OCI-M1 (cell line): ENCODE measurements at places on chromosomes 4 and X.

DNA sequence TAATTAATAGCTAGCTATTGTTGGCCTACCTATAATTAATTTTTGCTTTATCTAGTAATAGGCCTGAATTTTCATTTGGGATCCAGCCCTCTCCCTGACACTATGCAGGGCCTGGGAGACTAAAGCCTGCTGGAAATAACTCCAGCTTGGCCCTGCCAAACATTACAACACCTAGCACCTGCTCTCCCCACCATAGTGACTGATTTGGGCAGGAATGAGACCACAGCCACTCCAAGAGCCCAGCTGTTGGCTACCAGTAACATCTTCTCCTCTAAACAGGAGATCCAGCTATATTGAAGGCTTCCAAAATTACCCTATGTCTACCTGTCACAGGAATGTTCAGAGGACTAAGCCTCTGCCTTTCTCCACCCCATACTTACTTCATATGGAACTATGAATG is 225.1 kb downstream of the IDS start:
- DNase-seq = no peak

DNA sequence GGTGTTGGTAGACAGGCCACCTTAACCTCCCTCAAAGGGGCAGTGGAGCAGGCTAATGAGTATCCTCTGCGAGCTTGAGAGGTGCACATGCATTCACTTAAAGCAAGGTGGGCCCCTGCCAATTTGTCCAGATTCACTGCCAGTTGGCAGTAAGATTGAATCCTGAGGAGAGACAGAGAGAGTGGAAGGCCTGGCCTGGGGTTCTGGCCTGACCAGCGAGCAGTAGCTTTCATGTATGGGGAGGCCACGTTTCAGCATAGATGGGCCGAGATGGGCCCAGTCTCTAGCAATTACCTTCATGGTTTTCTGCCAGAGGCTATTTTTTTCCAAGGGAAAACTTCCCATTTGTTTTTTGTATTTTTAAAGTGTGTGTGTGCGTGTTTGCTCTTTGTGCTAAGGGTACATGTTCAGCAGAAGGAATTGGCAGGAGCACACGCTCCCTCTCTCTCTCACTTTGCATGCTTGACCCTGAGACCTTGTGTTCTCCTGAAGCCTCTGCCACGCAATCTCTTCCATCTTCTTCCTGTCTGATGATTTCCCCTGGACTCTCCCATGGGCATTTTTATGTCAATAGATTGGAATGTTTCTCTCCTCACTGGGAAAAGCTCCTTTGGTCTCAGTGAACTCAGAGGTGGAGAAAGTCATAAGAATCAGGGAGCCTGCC is 215.8 kb upstream of the SFRP2 start:
- no peak for DNase-seq

DNA sequence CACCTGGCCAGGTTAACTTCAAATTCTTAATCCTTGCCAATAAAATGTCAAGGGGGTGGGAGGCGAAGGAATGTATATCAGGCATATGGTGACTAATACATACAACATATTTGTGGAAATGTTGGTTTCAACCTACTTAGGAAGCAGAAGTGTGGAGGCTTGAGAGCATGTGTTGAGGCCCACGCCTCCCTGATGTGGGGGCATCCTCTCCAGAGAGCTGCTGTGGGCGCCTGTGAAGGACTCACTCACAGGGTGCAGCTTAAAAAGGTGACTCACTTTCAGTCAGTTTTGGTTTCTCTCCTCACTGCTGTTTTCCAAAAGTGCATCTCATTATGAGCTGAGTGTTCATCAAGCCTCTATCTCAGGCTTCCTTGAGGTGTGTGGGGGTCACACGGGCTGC is 27.5 kb downstream of the LNX1 start:
- no peak for DNase-seq

DNA sequence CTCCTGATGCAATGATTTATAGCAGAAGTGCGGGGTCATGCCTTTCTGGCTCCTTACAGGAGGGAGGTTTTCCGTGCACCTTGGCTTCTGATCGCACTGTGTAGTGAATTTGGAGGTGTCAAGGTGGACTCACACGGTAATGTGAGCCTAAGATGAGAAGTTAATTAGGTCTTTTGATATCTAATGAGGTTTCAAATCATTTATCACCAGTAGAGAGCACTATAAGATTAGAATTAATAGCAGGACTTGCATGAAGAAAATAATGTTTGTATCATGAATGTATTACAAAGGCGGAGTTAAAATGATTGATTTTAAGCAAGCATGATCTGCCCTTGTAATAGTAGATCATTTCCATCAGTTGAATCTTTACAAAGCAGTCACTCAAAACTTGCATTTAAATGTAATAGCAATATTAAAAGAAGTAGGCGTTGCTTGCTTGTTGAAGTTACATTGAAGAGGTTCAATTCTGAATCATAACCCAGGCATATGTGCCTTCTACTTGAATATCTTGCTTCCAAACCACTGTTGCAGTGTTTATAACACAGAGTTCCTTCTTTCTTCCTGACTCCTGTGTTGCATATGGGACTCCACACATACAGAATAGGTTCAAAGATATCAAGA is 152.1 kb downstream of the FMR1NB start:
- DNase-seq = peak; percentile 53

DNA sequence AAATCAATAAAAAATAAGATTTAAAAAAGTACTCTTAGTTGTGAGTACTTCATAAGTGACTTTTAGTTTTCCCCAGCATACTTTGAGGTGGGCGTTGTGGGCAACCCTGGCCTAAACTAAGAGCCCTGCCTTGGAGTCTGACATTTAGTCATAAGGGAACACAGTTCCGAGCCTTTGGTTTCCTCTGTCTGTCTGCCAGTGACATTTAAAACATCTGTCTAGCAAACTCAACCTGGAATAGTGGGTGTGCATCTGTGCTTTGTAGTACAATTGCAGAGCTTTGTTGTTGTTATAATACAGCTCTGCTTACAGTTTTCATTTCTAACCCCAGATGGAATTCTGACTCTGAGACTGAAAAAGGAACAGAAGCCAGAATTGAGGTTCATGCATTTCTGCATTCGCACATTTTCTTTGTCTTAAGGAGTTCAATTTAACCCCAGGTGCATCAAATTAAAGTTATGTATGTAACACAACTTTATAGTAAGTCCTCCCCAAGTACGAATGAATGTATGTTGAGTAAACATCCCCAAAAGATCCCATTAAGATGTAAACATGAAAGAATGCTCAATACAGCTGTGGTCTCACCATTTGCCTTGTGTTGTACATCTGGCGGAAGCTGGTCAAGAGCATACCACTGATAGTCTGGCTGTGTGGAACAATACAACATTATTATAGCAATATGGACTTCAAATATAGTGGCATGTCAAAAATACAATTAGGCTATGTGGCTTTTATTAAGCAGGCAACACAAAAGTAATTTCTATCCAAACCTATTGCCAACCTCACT is 25.9 kb downstream of the TNIP3 start:
- no peak for DNase-seq

GRCh38 chr4:10006231-10006600 is 15.1 kb downstream of the SLC2A9 start:
- peak; percentile 51 for DNase-seq

- peak; percentile 98 for DNase-seq
Observed at GRCh38 chr4:113355550-113356371, 306.3 kb downstream of the ANK2 start.

GRCh38 chr4:153143527-153144348 is 60.5 kb upstream of the TRIM2 start:
- peak; percentile 89 for DNase-seq

GRCh38 chrX:135411893-135412292 is 9.9 kb upstream of the SMIM10L2A start:
- no peak for DNase-seq

GRCh38 chrX:154738011-154738738 is 12.7 kb downstream of the GAB3 start:
- no peak for DNase-seq

GRCh38 chrX:8413279-8413678 is 51.4 kb upstream of the VCX3B start:
- DNase-seq = no peak

- DNase-seq = peak; percentile 7
Observed at GRCh38 chr4:105966051-105966450, 70.8 kb downstream of the NPNT start.

GRCh38 chrX:101552714-101553113 is 2.4 kb downstream of the ARMCX1 start:
- no peak for DNase-seq

GRCh38 chr4:125497861-125498260 is 183.1 kb downstream of the FAT4 start:
- DNase-seq = no peak

DNA sequence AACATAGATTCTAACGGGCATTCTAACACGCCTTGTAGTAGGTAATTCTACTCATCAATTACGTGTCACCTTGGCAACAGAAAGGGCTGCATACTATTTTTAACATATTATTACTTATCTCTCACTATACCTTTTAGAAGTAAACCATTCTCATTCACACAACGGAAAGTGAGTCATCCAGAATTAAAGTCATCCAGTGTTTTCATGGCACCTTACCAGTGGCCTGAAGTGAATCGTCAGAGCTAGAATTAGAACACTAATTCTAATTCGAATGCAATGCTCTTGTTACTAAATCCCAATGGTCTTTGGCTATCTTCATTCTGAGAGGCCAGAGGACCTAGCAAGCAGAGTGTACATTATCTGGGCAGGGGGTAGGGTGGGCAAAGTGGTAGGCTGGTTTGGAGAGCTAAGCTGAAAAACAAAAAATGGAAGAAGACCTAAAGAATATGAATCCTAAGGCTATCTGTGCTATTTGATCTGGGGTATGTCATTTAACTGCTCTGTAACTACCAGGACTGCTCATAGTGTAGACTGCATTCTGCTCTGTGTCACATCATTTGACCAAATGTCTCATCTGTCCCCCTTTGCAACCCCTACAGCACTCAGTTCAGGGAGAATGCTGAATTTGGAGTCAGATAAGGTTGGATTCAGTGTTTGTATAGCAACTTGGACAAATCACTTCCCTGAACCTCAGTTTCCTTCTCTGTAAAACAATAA is 96.5 kb downstream of the HDAC8 start:
- DNase-seq = no peak

GRCh38 chrX:93428497-93428896 is 244.9 kb downstream of the NAP1L3 start:
- no peak for DNase-seq

DNA sequence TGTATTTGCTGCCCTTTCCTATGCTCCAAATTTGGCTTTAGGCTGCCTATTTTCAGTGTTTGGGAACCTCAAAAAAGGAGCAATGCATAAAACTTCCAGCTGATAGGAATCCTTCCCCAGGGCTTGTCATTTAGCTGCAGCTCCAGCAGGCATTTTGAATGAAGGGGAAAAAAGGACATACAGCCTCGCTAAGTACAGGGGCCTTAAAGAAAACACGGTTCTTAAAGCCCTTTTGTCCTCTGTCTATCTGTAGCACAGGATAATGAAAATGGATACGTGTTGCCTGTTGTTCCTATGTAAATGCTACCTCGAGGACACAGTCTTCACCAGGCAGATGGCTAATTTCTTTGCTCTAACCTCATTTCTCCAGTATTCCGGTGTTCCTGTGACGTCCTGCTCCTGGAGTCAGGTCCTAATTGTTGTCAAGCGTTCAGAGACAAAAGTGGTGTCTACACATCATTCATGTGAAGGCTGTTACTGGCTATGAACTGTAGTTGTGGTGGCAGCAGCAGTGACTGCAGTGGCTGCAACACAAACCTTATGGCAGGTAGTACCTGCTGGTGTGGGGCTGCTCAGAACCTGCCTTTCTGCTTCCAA is 117.4 kb downstream of the MGST2 start:
- DNase-seq = no peak

DNA sequence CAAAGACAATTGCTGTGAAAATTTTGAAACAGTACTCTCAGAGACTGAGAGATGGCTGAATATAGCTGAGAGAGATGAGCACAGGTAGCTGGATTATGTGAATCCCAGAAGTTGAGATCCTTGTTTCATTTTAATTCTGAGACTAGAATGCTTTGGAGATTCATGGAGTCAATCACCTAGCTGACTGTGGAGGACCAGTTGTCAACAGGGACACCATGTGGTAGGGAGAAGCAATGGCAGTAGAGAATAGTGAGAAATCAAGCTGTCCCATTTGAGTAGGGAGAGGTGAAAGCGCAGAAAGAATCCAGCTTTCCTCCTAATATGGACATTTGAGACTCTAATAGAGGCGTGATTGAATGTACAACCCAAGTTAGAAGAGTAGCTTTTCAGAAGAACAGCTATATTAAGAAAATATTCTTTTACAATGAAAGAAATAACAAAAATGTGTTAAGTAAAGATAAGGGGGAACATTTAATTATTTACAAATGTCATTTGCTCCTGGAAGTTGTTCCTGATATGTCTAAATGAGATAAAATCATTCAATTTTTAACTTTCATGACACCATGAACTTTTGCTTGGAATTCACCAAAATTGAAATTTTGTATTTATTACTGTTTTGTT is 30.3 kb upstream of the GLRB start:
- peak; percentile 81 for DNase-seq

DNA sequence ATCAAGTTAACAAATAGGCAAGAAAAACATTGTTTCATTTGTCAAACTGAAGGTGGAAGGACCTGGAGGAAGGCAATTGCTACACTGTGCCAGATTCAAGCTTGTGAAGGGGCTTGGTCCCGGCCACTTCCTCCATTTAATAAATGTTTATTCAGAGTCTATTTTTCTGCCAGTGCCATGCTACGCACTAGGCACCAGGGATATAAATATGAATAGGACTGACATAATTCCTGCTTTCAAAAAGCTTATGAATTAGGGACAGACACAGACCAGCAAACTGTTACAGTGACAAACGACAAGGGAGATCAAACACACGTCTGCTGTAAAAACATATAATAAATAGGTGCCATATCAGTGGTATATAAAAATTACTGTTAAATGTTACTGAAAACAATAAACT is 571 bp downstream of the TLR6 start:
- peak; percentile 76 for DNase-seq

DNA sequence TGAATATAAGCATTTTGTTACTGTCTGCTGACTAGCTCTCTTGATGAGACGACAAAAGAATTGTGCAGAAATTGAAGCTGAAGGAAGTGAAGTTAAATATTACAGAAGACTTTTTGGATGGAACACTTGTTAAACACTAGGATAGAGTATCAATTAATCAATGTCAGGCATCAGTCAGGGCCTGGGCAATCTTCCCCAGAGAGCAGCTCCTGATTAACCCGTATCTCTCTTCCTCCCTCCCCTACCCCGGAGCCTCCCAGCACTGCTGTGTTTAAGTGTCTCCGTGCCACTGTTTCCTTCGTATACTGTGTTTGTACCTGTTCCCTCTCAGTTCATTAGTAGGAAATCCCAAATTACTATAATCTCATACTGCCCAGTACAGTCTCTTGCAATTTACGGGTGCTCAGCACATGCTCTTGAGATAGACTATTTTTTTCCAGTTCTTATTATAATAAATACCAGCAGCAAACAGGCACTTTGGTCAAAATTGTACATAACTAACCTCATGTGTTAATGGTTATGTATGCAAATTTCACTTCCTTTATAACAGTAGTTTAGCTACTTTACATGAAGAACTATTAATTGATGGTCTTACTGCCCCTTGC is 765.7 kb upstream of the FTHL17 start:
- peak; percentile 9 for DNase-seq

DNA sequence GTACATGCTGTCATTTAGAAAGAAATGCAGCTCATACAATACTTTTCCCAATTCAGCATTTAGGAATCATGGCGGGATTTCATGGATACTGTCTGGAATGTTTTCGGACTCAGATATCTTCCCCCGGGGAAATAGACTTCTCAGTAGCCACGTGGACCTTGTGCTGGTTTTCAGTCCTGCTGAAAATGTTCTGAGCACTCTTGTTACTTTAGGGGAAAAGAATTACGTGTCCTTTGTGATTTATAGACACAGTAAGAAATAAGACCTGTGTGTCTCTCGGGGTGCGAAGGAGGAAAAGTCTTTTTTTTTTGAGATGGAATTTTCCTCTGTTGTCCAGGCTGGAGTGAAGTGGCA is 3.8 kb downstream of the CD99 start:
- DNase-seq = no peak
